WTC11 (cell line): ENCODE measurements at places on chromosomes 2 and 18. TPM values are rescaled to one million over a fixed set of nuclear protein-coding genes. Genes with fewer than 3 reads are reported as not detected.

DNA sequence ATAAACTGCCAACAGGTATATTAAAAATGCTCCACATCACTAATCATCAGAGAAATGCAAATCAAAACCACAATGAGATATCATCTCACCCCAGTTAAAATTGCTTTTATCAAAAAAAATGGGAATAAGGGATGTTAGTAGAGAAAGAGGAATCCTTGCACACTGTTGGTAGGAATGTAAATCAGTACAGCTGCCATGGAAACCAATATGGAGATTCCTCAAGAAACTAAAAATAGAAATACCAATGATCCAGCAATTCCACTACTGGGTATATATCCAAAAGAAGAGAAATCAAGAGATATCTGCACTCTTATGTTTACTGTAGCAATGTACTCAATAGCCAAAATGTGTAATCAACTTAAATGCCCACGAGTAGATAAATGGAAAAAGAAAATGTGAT lies 40.6 kb downstream of the ZRANB3 start:
- no peak for DNase-seq

- no peak for DNase-seq
Observed at GRCh38 chr2:85854166-85854509, 34.7 kb downstream of the ST3GAL5 start.

- DNase-seq = no peak
Observed at GRCh38 chr2:38153476-38154135, 77.7 kb upstream of the CYP1B1 start.

DNA sequence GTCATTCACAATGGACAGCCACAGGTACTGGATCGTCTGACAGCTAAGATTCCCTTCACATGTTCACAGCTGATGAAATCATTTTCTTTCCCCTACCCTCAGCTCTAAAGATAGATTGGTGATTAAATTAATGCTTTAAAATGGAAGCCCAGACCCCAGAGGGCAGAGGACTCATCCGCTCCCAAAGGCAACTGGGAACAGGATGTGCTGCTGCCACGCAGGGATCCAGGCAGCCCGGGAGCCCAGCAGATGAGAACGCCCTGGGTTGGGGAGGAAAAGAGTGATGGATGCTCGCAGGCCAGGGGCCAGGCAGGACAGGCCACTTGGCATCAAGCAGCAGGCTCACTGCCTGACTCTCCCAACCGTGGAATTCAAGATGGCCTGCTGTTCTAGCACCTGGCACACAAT lies 41.3 kb downstream of the HDHD2 start:
- no peak for DNase-seq

- DNase-seq = no peak
Observed at GRCh38 chr2:2881499-2881898, 496.1 kb downstream of the EIPR1 start.

- no peak for DNase-seq
Observed at GRCh38 chr2:75340560-75340959, 141.2 kb upstream of the TACR1 start.

GRCh38 chr2:3620834-3621233 lies 25.9 kb downstream of the COLEC11 start:
- no peak for DNase-seq

DNA sequence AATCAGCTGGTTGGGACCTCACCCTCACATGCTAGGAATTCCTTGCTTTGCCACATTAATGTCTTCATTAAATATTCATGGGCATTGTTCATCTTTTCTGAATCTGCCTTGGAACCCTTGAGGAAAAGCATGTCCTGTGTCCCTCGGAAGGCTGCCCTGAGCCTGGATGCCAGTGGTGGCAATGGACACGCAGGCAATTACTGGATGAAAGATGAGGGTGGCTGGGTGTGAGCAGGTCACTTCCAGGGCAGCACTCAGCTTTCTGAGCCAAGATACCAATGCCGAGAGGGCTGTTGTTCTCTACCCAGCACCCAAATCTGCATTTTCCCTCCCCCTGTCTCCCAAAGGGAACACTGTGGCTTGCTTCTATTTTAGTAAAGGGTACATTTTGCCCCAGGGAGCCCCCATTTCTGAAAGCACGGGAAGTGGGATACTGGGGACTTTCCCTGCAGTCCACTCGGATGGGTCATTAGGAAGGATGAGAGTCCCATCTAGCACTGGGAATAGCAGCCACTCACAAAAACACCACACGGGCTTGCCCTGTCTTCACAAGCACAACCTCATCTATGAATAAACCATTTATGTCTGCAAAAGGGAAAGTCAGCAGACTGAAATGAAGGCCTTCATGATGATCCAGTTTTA lies 234.8 kb downstream of the SOX11 start:
- no peak for DNase-seq

DNA sequence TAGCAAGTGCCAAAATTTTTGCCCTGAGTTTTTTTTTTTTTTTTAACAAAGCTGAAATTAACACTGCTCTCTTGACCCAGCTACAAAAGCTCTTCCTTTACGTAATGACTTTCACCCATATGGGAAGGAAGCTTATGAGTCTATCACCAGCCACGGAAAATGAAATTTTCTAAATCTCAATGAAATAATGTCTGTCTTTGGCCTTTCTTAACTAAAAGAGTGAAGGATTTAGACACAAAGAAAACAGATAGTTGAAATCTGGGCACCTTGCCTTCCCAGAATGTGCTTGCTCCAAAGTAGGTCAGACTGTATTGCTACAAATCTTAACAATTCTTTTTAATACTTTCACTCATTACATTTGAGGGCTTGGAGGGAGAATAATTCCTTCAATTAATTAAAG lies 180.8 kb upstream of the MGAT5 start:
- DNase-seq = no peak

DNA sequence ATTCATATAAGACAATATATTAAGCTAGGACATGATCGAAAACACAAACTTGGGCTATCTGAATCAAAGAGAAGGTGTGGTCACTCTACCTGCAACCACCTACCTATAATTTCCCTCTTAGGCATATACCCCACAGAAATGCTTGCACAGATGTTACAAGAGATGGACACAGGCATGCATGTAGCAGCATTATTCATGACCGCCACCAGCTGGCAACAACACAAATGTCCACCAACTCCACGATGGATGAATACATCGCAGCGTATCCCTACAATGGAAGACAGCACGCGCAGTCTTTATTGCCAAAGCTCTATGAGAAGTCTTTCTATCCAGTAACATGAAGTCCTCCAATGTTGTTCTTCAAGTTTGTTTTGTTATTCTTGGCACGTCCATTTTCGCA lies 90.8 kb downstream of the ARL4C start:
- no peak for DNase-seq

- DNase-seq = no peak
Observed at GRCh38 chr2:195823206-195823605, 166.2 kb downstream of the SLC39A10 start.

GRCh38 chr2:230178546-230179485 lies 41.0 kb downstream of the SP110 start:
- no peak for DNase-seq

DNA sequence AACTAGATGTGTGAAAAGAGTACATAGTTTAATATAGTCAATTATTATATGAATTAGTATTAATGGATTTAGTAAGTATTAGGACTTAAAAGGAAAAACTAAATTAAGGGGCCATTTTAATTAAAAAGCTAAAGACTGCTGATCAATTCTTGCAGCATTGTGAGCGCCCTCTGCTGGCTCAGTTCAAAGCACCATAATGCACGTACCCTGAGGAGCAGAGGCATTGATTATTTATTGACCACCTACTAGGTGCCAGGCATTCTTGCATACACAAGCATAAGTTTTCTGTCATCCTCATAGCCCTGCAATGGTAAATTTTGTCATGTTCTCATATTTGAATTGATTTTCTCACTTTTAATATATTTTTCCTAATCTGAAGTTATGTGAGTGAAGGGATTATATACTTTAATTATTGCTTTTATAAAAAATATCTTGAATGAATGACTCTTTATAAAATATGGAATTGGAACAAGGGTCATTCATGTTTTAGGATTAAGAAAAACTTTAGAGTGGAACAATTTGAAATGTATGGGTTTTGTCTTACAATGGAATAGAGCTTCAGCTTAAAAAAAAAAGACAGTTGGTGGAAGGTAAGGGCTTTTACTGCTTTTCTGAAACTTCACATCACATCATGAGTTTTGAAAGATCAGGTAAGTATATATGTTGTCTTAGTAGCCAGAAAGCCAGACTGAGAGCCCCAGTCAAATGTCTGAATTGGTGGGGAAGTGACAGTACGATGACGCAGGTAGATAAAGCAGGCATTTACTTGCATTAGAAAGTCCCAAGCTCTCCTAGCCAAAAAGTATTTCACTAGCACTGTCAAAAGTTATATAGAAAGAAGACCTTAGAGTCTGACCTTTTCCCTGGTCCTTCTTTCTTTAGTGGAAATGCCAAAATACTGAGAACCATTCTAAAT lies 9.7 kb downstream of the ITGA4 start:
- DNase-seq = peak; percentile 81

GRCh38 chr2:73252238-73253027 lies 18.3 kb downstream of the CCT7 start:
- no peak for DNase-seq

DNA sequence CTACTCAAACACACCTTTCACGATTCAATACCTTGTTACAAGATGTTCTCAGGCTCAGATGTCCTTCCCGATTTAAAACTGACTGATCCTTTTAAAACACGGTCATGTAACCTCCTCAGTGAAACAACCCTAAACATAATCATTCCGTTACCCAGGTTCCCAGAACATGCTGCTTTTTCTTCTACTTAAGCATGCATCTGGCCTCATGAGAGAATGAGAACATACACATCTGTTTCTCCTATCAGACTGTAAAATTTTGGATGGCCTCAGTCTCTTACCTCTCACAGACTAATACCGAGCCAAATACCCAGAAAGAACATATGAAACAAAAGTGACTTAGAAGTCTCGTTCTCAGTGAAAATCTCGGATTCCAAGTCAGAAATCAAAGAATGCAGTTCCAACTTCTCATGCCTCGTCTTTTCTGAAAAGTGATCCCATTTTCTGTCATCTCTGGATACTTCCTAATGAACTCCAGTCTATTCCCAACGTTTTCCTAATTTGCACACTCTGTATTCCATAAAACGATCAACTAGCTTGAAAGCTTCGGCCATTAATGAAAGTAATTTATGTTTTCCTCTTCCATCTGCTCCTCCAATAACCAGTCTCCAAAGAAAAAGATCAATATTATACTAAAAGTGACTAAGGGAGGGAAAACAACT lies 919 bp downstream of the SF3B1 start:
- DNase-seq = no peak

DNA sequence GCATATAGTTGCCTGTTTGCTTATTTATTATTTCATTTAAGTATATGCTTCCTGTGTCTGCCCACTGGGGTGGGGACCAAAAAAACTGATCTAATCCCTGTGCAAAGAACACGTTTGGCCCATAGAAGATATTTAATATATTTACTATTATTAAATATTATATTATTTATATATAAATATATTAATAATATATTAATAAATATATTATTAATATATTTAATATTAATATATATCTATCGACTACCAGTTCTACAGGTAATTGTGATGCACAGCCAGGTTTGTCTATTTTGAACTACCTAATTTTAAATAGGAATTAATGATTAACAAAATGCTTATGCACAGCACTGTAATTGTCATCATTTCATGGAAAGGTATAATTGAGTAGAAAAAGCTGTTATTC lies 288.9 kb upstream of the LYPD1 start:
- no peak for DNase-seq

DNA sequence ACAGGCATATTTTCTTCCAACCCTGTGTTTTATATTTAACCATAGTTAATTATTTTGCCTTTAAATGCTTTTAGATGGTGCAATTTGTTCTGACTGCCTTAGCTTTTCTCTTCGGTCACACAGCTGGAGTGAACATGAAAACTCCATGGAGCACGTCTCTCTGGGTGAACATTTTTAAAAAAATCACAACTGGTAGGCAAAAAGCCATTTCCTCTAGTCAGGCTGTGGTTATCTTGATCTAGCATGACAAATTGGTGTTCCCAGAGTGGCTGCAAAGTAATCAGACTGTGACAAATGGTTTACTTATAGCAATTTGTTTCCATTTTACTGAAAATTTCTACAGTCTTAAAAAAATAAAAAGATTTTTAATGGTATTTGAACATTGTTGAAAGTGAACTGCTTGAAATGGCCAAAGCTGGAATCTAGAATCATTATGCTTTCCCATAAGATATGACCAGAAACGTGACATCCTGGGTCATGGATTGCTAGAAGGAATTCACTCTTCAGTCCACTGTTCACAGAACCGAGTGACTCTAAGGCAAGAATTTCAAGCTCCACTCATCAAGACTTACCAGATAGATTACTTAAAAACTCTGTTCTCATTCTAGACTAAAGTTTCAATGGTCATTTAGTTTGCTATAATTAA lies 703.6 kb downstream of the CPS1 start:
- no peak for DNase-seq

DNA sequence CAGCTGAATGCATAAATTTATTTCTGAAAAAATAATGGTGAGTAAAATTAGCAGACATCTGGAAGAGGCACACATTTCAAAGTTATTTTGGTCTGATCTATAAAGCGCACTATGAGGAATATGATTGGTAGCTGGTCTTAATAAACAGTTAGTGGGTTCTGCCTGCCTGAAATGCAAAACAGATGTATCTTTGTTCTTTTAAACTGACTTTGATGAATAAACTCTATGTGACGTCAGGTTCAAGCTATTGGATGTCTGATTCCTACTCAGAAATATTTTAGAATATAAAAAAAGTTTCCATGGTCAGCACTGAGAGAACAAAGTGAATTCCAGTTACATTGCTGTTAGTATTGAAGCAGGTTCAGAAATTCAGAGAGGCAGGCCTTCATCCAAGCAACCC lies 136.4 kb downstream of the TPGS2 start:
- no peak for DNase-seq

- no peak for DNase-seq
Observed at GRCh38 chr2:185373229-185373628, 365.4 kb upstream of the FSIP2 start.

DNA sequence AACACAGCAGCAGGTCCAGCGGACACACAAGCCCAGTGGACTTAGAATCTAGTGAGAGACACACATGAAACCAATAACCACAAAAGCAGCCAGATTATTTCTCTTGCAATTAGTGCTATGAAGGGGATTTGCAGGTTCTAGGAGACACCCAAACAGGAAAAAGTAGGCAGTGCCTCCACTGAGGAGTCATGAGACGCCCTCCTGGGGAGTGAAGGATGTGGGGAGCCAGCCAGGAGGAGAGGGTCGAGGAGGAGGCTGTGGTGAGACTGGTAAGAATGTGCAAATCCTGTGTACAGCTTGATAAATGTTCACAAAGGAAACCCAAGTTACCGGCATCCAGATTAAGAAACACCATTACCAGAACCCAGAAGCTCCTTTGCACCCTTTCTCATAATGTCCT lies 2.7 kb upstream of the CAPN13 start:
- DNase-seq = no peak

GRCh38 chr2:120908314-120908975 lies 172.8 kb downstream of the GLI2 start:
- no peak for DNase-seq

PIGN gene
- 23.4 to 24.2 TPM (median 23.5 TPM) in 3 replicates for total RNA-seq

SF3B6 gene
- 117 to 128 TPM (median 126 TPM) in 3 replicates for total RNA-seq

FAHD2B gene
- 45.2 to 49.5 TPM (median 46.4 TPM) in 3 replicates for total RNA-seq

MTCL1 gene
- 50.0 to 64.3 TPM (median 52.9 TPM) in 3 replicates for total RNA-seq

UGT1A1 gene
- 0.11 TPM in 1 of 3 replicates, not detected in the others for total RNA-seq

ABCG8 gene
- 0.23 to 0.25 TPM in 2 of 3 replicates, not detected in the other for total RNA-seq

C2orf78 gene
- total RNA-seq = 0.21 to 0.39 TPM (median 0.37 TPM) in 3 replicates

IL36B gene
- total RNA-seq = not detected in 3 replicates

EMILIN2 gene
- total RNA-seq = 11.7 to 13.0 TPM (median 11.8 TPM) in 3 replicates

EGR4 gene
- total RNA-seq = 0.09 to 0.14 TPM (median 0.13 TPM) in 3 replicates

HOXD13 gene
- total RNA-seq = not detected in 3 replicates

DPYSL5 gene
- 7.6 to 12.1 TPM (median 9.2 TPM) in 3 replicates for total RNA-seq

EFR3B gene
- total RNA-seq = 8.9 to 10.1 TPM (median 9.7 TPM) in 3 replicates

TNS1 gene
- 4.2 to 5.4 TPM (median 4.5 TPM) in 3 replicates for total RNA-seq

PLCL1 gene
- 0.05 to 0.11 TPM (median 0.07 TPM) in 3 replicates for total RNA-seq

SERPINB3 gene
- total RNA-seq = 0.11 to 0.22 TPM in 2 of 3 replicates, not detected in the other
